ENCODE measurements at places on chromosomes 7 and 10.

DNA sequence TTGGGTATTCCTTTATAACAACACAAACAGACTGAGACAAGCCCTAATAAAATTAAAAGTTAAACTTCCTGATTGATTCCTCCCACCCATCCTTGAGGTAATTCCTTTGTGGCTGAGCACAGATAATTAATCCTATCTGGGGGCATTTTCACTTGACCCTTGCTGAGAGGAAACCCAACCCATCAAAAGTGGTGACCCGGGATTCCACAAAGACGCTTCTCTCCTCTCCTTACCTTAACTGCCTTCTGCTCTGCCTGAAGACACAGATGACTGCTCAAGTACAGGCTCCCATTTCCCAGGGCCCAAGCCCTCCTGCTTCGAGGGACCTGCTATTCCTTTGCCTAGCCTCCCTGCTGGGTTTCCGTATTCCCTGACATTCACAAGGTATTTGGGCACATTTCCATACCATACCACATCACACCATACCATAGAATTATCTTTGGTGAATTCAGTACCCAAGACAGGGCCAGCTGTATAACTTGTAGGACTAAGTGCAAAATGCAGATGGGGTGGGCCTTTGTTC lies 9.8 kb upstream of the MAPK8 start:
- DNase-seq: no peak

DNA sequence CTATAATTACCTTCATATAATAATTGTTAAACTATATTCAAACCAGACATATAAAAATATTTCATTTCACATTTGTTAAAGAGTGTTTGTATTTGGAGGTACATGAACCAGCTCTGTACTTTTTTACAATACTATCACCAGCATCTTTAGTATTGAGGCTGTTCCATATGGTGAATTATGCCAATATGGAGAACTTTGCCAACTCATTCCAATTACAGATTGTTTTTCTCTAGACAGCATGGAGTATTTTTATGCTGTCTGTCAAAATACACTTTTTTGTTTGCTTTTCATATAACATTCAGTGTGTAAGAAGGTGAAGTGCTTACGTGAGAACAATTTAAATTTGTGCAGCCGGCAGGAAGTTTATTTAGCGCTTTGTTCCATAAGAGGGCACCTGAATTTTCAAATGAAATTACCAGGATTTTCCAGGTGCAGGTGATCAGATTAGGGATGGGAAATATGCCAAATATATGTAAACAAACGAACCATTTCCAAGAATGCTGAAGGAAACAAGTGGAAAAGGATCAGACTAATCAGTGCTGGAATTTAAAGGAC lies 54.9 kb downstream of the SEMA3E start:
- DNase-seq: no peak

GRCh38 chr7:77222065-77222464 lies 22.4 kb upstream of the FGL2 start:
- no peak for DNase-seq

GRCh38 chr10:22932626-22933370 lies 4.9 kb downstream of the ARMC3 start:
- no peak for DNase-seq

DNA sequence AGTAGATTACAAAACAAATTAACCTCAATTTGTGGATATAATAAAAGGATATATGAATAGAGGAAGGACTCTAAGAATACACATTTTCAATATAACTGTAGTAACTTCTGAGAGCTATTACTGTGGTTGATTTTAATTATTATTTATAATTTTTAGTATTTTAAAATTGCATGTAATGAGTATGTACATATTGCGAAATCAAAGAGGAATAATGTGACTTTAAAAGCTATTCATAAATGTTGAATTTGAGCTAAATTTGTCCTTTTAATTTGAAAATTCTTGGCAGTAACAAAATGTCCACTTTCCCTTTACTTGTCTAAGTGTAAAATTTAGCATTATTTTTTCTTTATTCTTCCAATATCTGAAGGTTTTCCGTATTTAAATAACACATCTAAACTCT lies 750.6 kb upstream of the PCDH15 start:
- no peak for DNase-seq

DNA sequence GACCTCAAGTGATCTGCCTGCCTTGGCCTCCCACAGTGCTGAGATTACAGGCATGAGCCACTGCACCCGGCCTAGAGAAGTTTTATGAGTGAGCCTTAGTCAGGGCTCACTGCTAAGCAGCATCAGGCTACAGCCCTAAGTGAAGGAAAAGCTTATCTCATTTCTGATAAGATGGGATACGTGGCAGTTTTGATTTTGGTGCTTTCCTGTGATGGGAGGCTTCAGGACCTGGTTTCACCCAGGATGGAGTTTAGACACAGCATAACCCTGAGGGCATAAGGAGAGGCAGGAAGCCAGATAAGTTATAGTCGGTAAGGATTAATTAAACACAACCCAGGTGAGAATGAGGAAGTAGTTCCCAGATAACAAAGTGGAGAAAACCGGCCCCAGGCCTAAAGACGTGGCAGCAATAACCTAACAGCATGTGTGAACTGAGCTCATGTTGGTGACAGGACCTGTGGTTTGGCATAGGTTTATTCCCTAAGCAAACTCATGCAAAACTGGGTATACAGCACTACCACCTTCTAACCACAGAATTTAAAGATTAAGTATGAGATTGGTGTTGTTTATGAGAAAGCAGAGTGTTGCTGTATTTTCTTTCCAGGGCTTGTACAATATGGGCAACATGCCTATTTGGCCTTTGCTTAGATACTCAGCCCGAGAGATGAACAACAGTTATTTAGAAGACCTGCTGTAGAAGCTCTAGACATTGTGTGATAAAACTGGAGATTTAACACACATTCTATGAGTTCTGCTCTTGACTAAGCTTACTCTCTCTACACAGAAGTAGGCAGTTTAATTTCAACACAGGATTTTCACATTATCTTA lies 119.4 kb downstream of the COL28A1 start:
- DNase-seq: no peak

- DNase-seq: no peak
These were observed 17.5 kb downstream of the TSPAN15 start for GRCh38 chr10:69468751-69469089.

DNA sequence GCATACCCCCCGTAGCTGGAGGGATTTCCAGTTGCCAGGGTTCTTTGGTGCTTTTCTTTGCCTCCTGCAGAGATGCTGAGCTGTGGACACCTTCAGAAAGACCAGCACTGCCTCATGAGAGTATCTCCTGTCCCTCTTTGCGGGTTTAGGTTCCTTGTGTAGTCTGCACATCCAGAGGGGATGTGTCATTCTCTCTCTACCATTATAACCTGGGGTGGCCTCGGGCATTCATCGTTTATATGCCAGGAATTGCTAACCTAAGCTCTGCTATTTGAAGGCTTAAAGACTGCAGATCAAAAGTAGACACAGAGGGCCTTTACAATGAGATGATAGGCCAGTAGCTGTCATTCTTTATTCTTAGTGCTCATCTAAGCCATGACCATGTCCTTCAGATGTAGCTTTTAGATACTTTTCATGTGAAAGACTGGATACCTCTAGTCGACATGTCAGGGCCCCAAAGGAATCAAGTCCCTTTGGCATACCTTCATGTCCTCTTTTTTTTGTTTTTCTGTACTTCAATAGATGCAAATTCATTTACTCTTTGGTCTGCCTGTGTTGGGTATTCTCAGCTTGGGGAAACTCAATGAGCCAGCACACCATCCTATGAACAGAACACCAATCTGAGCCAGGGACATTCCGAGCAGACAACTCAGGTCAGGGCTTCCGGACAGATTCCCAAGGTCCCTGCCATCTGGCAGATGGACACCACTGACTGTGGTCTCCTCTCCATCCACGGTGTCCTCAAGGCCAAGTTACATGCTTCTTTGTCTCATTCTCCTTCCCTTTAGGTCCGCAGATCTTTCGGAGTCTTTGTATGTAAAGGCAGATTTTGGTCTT lies 129.3 kb downstream of the NRF1 start:
- DNase-seq: no peak

- no peak for DNase-seq
These were observed 99.0 kb downstream of the ADRA2A start for GRCh38 chr10:111175787-111176186.

- DNase-seq: no peak
These were observed 483 bp downstream of the EDRF1 start for GRCh38 chr10:125720002-125720382.

DNA sequence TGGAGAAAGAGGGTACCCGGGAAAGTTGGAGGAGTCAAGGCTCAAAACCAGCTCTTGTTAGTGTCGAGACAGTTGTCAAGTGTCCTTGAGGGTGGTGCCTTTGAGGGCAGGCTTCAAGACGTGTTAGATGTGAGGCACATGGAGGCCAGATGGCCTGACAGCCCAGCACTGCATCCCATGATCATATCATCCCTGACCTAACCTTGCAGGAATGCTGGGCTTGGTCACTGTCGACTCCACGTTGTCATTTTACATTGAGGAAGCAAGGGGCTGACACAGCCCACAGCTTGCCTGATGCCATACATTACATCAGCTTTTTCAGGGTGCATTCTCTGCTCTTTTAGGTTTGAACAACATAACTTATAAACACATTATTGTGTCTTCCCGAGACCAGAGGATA lies 114.1 kb downstream of the ABCA13 start:
- no peak for DNase-seq

DNA sequence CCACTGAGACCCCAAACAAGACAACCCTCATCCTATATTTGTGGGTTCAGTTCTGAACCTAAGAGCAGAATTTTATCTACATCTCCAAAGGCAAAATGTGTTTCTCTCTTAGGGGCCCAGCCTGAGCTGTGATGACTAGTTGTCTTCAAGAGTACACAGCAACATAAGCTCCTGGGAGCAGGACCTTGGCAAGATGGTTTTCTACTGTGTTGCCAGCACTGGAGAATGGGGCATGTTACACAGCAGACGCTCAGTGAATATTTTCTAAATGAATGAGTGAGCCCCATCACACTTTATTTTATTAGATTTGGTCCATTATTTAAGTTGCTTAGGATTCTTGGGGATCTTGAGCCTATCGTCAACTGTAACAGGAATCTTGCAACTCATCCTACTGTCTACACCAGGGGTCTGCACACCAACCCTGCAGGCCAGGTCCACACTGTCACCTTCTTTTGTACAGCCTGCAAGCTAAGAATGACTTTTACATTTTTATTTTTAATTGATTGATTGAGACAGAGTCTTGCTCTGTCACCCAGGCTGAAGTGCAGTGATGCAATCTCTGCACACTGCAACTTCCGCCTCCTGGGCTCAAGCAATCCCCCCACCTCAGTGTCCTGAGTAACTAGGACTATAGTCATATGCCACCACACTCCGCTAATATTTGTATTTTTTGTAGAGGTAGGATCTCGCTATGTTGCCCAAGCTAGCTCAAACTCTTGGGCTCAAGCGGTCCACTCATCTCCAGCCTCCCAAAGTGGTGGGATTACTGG lies 347.1 kb downstream of the FGFR2 start:
- DNase-seq: no peak

GRCh38 chr10:19021162-19021561 lies 27.4 kb upstream of the MALRD1 start:
- DNase-seq: no peak

- DNase-seq: no peak
These were observed 363.9 kb downstream of the GALNT17 start for GRCh38 chr7:71495828-71496227.

- no peak for DNase-seq
These were observed 42.1 kb upstream of the SH2B2 start for GRCh38 chr7:102244601-102245000.

GRCh38 chr10:107899075-107899474 lies 734.6 kb upstream of the SORCS1 start:
- DNase-seq: no peak

- DNase-seq: no peak
These were observed 504.9 kb downstream of the PTPRN2 start for GRCh38 chr7:158082761-158083160.

- no peak for DNase-seq
These were observed 22.1 kb upstream of the PDE1C start for GRCh38 chr7:32092346-32092745.

GRCh38 chr10:80356989-80357850 lies 639 bp downstream of the DYDC2 start:
- DNase-seq: no peak

GRCh38 chr7:128073671-128074310 lies 42.6 kb upstream of the LRRC4 start:
- DNase-seq: no peak

DNA sequence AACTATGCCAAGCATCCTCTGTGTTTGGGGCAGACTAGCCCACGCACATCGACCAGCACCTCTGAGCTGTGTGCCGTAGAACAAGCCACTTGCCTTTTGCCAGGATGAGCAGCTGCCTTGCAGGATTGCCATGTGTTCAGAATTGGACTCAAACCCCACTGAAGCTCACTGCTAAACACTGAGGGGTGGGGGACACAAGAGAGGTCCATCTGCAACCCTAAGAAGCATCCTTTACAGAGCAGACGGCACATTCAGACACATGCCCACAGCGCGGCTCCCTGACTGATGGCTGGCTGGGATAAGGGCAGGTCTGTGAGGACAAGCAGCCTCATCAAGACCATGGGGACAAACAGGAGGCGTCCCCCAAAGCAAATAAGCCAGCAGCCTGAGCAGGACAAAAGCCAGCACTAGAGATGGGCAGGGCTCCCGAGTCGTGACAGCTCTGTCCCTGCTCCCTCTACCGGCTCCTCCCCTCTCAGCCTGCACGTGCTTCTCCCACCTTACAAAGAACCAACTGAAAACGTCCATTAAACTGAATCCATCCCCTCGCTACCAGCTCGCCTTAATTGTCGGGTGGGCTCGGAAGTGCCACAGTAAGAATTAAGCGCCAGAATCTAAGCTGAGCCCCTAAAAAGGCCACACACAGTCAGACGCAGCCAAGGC lies 114.2 kb downstream of the PRKAG2 start:
- DNase-seq: no peak

DNA sequence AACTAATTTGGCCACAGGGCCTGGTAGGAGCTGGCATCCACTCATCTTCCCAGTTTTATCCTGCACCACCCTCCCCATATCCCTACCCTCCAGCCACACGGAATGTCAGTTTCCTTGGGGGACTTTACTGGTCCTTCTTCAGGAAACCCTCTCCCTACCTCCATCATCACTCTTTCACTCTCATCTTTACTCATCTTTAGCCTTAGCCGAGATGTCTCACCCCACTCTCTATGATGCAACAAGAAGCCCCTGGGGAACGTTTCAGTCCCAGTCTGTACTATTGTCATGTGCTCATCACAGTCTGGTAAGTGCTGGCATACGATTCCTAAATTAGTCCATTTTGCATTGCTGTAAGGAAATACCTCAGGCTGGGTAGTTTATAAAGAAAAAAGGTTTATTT lies 34.9 kb upstream of the TMEM248 start:
- no peak for DNase-seq

DNA sequence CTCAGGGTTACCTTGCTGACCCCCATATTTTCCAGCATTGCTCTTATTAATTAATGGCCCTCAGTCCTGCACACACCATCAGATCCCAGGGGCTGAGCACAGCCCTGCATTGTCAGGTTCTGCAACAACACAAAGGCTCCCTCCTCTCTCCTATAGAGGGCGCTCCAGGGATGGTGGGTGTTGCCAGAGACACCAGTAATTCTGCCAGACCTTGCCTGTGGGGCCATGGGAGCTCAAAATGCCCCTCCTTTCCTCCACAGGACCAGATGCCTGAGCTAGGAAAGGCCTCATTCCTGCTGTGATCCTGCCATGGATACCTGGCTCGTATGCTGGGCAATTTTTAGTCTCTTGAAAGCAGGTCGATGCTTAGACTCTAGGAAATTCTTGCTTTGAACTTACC lies 42.8 kb upstream of the PRSS58 start:
- no peak for DNase-seq

Data from T-helper 2 cell treated with Interferon-gamma antibody and Interleukin-4, amounts not matched to agents 5 μg/mL and 100 μg/mL, for 36 hours (primary cell).